ENCODE measurements at places on chromosomes 13 and 19.

GRCh38 chr13:41458761-41459431 lies 1.5 kb downstream of the RGCC start:
- DNase-seq = peak; percentile 48

DNA sequence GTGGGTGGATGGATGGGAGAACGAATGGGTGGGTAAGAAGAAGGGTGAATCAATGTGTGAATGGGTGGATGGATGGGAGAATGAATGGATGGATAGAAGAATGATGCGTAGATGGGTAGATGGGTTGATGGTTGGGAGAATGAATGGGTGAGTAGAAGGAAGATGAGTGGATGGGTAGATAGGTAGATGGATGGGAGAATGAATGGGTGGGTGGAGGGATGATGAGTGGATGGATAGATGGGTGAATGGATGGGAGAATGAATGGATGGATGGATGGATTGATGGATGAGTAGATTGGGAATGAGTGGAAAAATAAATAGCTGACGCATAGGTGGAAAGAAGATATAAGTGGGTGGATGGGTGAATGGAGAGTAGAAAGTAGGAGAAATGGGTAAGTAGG lies 16.5 kb downstream of the VSTM2B start:
- no peak for DNase-seq

GRCh38 chr19:45752639-45753038 lies 16.4 kb downstream of the SIX5 start:
- no peak for DNase-seq

GRCh38 chr19:56740501-56740900 lies 68.9 kb upstream of the ZNF835 start:
- no peak for DNase-seq

- DNase-seq = no peak
Observed at GRCh38 chr13:86906127-86906874, 764.9 kb upstream of the SLITRK5 start.

All from activated CD4-positive, alpha-beta T cell treated with anti-CD3 and anti-CD28 coated beads for 24 hours (primary cell).